ENCODE measurements at places on chromosomes 12 and 14.

GRCh38 chr12:66269757-66270383, 32.4 kb upstream of the HELB start:
- peak; percentile 11 for DNase-seq

- no peak for DNase-seq
These were observed 144.7 kb downstream of the SMOC1 start for GRCh38 chr14:70023871-70024270.

GRCh38 chr14:92004062-92004461, 35.8 kb downstream of the TRIP11 start:
- no peak for DNase-seq

GRCh38 chr14:42140831-42141279, 534.2 kb downstream of the LRFN5 start:
- no peak for DNase-seq

DNA sequence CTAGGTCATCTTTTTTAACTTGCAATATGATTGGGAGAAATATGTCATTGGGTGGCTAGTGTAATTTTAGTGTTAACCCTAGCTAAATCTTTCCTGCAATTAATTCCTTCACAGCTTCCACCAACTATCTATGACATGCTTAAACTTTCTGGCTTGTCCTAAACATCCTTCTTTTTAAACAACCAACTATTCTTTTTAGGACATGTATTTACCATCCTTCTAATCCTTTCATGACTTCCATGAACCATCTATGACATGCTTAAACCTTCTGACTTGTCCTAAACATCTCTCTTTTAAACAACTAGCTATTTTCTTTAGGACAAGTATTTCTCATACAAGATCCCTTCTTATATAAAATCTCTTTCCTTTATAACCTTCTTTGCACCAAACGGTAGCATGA, 179.6 kb upstream of the PDZRN4 start:
- no peak for DNase-seq

Measured in activated CD4-positive, alpha-beta T cell treated with anti-CD3 and anti-CD28 coated beads, Interleukin-2, amount 50 U/mL, for 4 hours (primary cell).